ENCODE measurements at places on chromosomes 16 and 17.

DNA sequence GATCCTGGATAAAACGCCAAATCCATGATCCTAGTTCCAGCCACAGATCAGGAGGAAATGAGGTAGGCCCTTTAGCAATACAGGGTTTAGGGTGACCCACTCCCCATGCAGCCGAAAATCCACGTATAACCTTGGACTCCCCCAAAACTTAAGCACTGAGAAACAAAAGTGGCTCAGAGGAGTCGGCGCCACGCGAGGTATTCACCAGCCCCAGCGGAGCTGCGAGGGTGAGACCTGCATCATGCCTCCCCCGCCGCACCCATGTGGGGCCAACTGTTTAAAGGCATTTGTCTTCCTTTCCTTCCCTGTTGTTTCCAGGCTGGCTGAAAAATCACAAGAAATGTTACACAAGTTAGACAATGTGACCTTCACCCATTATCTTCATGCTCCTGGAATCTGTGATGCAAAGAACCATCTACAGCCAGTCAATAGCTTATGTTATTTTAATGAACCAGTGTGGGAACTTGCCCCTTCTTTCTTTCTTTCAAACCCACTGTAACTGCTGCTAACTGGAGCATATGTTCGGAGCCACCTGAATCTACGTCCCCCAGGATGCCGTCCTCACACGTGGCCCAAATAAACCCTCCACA is 98.2 kb upstream of the METRNL start:
- DNase-seq: no peak

GRCh38 chr17:56440419-56440818 is 153.1 kb upstream of the NOG start:
- DNase-seq: no peak

DNA sequence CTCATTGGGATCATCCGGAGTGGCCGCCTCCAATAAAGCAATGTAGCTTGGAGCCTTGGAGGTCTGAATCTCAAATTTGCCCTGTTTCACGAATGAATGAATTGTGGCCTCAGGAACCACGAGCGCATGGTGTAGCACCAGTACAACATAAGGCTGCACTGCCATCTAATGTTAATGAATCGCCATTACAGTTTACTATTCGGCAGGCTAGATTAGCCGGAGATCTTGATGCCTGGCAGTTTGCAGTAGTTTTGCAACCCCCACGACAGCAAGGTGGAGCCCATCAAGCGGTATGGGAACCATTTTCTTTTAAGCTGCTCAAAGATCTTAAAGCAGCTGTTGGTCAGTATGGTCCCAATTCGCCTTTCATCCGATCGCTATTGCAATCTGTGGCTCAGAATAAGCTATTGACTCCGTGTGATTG is 18.8 kb downstream of the ALOX15B start:
- peak; percentile 54 for DNase-seq

DNA sequence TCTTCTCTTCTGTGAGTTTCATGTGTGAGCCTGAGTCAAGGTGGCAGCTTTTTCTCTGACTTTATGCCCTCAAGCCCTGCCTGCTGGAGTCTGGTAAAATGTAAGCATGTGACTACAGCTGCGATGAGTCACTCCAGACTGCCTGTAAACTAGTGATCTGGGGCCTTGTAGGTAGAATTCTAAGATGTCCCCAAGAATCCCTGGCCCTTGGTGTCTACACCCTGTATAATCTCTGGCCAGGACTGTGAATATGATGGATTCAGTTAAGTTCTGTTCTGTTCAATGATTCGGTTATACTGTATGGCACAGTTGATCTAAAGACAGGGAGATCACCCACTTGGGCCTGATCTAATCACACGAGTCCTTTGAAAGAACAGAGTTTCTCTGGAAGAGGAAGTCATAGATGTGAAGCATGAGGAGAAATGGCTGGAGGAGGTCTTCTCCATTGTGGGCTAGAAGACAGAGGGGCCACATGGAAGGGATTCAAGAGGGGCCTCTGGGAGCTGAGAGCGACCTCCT is 29.8 kb downstream of the PRSS54 start:
- DNase-seq: peak; percentile 8

DNA sequence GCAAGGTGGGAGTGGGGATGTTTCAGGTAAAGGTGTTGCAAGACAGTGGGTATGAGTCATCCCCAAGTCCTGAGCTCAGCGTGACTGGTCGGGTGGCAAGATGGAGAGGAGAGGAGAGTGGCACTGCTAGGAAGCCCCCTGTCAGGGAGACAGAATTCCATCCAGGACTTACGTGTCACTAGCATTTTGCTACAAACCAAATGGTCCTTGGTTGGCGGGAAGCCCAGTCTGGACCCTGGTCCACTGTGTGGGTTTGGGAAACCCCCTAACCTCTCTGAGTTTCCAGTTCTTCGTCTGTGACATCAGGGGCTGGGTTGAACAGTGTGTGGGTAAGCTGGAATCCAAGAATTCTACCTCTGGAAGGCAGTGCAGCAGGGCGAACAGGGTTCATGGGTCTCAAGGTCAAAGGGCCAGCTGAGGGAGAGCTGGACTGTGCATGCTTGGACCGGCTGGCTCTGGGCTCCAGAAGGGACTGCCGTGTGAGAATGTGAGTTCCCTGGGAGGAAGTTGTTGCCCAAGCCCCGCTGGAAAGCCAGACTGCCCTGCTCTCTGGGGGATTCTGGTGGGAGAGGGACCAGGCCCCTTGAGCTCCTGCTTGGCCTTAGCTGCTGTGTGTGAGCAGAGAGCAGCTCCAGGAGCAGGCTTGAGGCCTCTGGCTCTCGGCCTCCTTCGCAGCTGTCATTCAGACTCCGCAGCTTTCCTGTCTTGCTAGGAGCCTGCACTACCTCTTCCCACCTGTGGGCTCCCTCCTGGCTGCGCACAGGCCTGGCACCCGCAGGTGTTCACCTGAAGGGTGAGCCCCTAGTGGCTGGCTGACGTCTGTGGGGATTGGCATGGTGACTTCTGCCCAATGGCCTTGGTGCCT is 84.6 kb downstream of the NT5M start:
- no peak for DNase-seq
